Osteoblast (primary cell): ENCODE measurements at places on chromosomes 1 and 21. TPM values are rescaled to one million over a fixed set of nuclear protein-coding genes. Genes with fewer than 3 reads are reported as not detected.
A peak's percentile ranks its signal among the peaks of the same experiment; 100 is the strongest.

- H3K4me3 ChIP-seq = no peak overlapping the region
- peaks cover 4% of the 10 kb centered on the region for H3K27me3 ChIP-seq
- no peaks in the 10 kb centered on the region for H3K4me1 ChIP-seq
- DNase-seq = peak; percentile 42
- H3K36me3 ChIP-seq = no peaks in the 10 kb centered on the region
Measured at GRCh38 chr1:11331945-11332546, 59.0 kb downstream of the UBIAD1 start.

- H3K4me1 ChIP-seq = peaks cover 20% of the 10 kb centered on the region
- no peak overlapping the region for H3K27ac ChIP-seq
- no peak for DNase-seq
- no peaks in the 10 kb centered on the region for H3K27me3 ChIP-seq
Measured at GRCh38 chr1:33039840-33040239, 3.2 kb upstream of the AK2 start.

GRCh38 chr1:9555942-9556341 lies 16.7 kb downstream of the SLC25A33 start:
- no peak for DNase-seq
- H3K36me3 ChIP-seq = peaks cover 16% of the 10 kb centered on the region
- H3K27ac ChIP-seq = no peak overlapping the region
- no peaks in the 10 kb centered on the region for H3K27me3 ChIP-seq
- H3K4me3 ChIP-seq = no peak overlapping the region
- peaks cover 5% of the 10 kb centered on the region for H3K4me1 ChIP-seq

Gene CA6
- not detected in 2 replicates for total RNA-seq

Gene HRNR
- not detected in 2 replicates for total RNA-seq

DNA sequence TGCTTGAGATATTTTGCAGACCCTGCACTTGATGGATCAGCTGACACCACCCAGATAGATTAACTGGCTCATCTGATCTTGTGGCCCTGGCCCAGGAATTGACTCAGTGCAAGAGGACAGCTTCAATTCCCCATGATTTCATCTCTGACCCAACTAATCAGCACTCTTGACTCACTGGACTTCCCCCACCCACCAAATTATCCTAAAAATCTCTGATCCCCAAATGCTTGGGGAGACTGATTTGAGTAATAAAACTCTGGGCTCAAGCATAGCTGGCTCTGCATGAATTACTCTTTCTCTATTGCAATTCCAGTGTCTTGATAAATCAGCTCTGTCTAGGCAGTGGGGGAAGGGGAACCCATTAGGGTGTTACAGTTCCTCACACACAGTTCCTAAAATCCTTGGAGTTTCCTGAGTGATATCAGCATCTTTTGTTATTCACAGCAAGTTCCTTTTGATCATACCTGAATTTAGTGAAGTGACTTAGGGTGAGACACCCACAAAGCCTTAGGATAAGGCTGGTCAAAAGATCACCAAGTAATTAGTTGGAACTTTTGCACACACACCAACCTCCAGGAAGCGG lies 104.2 kb downstream of the COP1 start:
- no peak overlapping the region for H3K27ac ChIP-seq
- DNase-seq = no peak
- no peaks in the 10 kb centered on the region for H3K27me3 ChIP-seq

GRCh38 chr1:107291987-107292386 lies 151.1 kb downstream of the NTNG1 start:
- H3K27me3 ChIP-seq = no peaks in the 10 kb centered on the region
- no peak overlapping the region for H3K4me3 ChIP-seq
- H3K27ac ChIP-seq = no peak overlapping the region
- H3K36me3 ChIP-seq = no peaks in the 10 kb centered on the region
- no peaks in the 10 kb centered on the region for H3K4me1 ChIP-seq

DNA sequence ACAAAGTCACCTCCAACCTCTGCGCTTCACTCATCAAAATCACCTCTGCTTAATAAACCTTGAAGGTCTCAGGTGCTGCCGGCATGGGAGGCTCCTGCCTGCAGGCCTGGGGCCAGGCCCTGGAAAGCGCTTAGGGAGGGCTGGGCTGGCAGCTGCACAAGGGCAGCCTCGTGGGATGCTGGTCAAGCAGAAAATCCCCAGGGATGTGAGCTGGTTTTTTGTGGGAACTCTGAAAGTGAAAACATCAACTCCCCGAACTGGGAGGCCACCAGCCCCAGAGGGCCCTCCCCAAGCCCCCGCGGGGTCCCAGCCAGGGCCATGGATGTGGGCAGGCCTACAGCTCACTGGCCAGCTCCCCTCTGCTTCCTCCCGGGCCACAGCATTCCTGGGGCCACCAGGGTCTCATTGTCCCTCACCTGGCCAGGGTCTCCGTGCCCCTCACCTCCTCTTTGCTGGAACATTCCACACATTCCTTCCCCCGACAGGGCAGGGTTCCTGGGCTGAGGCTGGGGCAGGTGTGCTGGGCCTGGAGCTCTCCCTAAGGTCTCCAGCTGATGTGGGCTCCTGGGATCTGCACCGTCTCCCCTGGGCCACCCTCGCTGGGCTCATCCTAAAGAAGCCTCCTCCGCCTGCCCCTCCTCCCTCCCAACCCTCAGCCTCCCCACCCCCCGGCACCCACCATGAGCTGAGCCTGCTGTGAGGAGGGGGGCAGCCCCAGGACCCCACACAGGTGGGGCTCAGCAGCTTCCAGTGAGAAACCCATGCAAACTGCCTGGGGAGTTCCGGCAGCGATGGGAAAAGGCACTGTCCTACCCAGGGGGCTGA lies 36.0 kb upstream of the POFUT2 start:
- H3K4me1 ChIP-seq = peaks cover 23% of the 10 kb centered on the region
- peak overlapping the region; percentile 48 for H3K27ac ChIP-seq
- no peak overlapping the region for H3K4me3 ChIP-seq
- DNase-seq = peak; percentile 97

- no peak for DNase-seq
- H3K4me1 ChIP-seq = peaks cover 14% of the 10 kb centered on the region
- no peaks in the 10 kb centered on the region for H3K27me3 ChIP-seq
Measured at GRCh38 chr1:183505454-183506089, 33.3 kb downstream of the SMG7 start.

DNA sequence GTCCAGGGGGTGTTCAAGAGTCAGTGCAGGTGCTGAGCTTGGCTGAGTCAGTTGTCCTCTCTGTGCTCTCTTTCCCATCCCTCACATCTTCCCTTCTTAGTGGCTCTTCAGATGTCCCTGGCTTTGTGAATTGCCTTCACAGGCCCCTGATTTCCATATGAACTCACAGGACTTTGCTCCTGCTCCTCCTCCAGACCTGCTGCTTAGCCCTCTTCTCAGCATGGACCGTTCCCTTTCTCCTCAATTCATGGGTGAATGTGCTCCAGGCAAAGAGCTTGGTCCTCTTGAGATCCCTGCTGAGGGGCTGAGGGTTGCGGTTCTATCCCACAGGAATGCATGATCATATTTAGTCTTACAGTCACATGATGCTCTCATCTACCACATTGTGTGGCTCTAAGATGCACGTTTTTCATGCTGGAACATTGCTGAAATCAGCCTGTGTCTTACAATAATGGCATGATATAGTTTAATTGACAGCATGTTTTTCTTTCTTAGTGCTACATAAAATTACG lies 30.5 kb downstream of the CACNA1E start:
- no peak for DNase-seq
- H3K27ac ChIP-seq = no peak overlapping the region
- H3K27me3 ChIP-seq = no peaks in the 10 kb centered on the region
- H3K4me1 ChIP-seq = no peaks in the 10 kb centered on the region

- H3K27ac ChIP-seq = no peak overlapping the region
- no peak overlapping the region for H3K4me3 ChIP-seq
- H3K27me3 ChIP-seq = no peaks in the 10 kb centered on the region
Measured at GRCh38 chr1:103190766-103191165, 82.4 kb upstream of the COL11A1 start.

Gene NOS1AP
- under 0.01 TPM in 1 of 2 replicates, not detected in the other for total RNA-seq

- no peaks in the 10 kb centered on the region for H3K27me3 ChIP-seq
- H3K4me1 ChIP-seq = no peaks in the 10 kb centered on the region
- H3K27ac ChIP-seq = no peak overlapping the region
- H3K4me3 ChIP-seq = no peak overlapping the region
- H3K36me3 ChIP-seq = no peaks in the 10 kb centered on the region
Measured at GRCh38 chr1:229810140-229810539, 184.1 kb downstream of the URB2 start.

DNA sequence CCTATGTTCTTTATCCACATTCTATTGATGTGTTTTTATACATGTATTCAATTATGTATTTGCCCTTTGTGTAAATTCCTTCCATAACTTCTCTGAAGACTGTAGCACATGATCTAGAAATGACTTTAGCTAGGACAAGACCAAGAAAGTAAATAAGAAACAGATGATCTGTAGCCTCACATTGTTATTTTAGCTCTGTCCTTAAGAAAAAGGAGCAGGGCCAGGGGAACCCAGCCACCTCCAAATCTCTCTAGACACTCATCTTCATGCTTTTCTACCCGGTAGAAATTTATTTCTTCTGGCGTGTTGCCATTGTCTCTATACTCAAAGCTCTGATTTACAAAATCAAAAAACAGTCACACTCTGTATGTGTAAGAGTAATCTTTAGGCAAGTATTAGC lies 27.1 kb downstream of the CDC7 start:
- H3K27ac ChIP-seq = no peak overlapping the region
- H3K36me3 ChIP-seq = no peaks in the 10 kb centered on the region
- H3K27me3 ChIP-seq = no peaks in the 10 kb centered on the region
- H3K4me3 ChIP-seq = no peak overlapping the region

Gene HTR6
- under 0.01 TPM in 1 of 2 replicates, not detected in the other for total RNA-seq

- H3K27ac ChIP-seq = no peak overlapping the region
- H3K27me3 ChIP-seq = no peaks in the 10 kb centered on the region
- H3K36me3 ChIP-seq = no peaks in the 10 kb centered on the region
- no peak for DNase-seq
- no peak overlapping the region for H3K4me3 ChIP-seq
Measured at GRCh38 chr1:76547916-76548315, 319.4 kb upstream of the ST6GALNAC5 start.

Gene SIM2
- total RNA-seq = 2.7 and 3.6 TPM in 2 replicates

- no peak overlapping the region for H3K4me3 ChIP-seq
- no peak overlapping the region for H3K27ac ChIP-seq
- H3K4me1 ChIP-seq = peaks cover 18% of the 10 kb centered on the region
- no peaks in the 10 kb centered on the region for H3K36me3 ChIP-seq
Measured at GRCh38 chr1:156923670-156924477, 3.4 kb downstream of the LRRC71 start.

DNA sequence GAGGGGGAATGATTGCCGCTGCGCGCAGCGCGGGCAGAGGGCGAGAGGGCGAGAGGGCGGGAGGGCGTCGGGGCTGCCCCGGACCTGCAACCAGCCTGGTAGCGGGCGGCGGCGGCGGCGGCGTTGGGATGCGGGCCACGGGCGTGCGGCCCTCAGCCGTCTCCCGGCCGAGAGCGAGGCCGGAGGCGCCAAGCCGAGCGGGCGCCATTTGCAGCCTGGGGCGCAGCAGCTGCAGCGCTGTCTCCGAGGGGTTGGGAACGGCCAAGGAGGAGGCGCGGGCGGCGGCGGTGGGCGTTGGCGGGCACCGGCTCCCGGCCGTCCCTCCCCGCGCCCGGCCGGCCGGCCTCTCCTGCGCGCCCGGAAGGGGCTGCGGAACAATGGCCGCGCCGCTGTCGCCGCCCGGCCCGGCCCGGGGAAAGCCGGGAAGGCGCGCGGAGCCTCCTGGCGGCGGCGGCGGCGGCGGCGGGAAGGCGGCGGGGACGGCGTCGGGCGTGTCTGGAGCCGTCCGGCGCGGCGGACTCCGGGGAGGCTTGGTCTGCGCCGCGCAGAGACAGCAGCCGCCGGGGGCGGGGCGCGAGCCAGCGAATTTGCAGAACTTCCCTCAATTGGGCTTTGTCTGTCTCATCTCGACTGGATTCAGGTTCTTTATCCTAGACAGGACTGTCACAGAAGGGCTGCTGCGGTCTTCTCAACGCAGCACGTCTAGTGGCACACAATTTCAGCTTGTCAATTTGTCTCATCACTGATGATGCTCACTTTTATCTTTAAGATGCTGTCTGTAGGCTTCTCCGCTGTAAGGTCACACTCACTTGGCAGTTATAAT lies 35.7 kb downstream of the ZBTB8B start:
- peak overlapping the region; percentile 74 for H3K4me3 ChIP-seq
- H3K36me3 ChIP-seq = no peaks in the 10 kb centered on the region
- DNase-seq = peak; percentile 96
- H3K4me1 ChIP-seq = peaks cover 9% of the 10 kb centered on the region
- H3K27ac ChIP-seq = no peak overlapping the region

Gene XCL1
- total RNA-seq = not detected in 2 replicates

DNA sequence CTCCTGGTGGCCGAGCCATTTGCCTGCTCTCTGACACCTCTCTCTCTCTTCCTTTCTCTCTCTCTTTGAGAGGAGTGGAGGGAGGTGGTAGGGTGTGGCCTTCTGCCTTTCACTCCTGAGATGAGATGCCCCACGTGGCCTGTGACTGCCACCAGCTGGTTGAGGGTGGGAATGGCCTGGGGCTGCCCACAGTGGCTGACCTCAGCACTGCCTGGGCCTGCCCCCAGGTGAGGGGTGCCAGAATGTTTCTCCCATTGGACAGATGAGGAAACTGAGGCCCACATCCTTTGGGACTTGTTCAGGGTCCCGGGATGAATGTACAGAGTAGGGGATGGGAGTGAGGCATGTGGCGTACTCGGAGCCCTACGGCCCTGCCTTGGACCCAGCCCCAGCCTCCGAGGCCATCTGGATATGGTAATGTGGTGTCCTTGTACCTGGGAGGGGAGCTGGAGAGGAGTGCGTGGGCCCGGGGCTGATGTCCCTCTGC lies 12.7 kb upstream of the C1orf167 start:
- H3K36me3 ChIP-seq = peaks cover 24% of the 10 kb centered on the region
- no peaks in the 10 kb centered on the region for H3K4me1 ChIP-seq
- no peaks in the 10 kb centered on the region for H3K27me3 ChIP-seq
- H3K4me3 ChIP-seq = no peak overlapping the region

- no peak for DNase-seq
- no peaks in the 10 kb centered on the region for H3K27me3 ChIP-seq
Measured at GRCh38 chr1:239418681-239419080, 32.3 kb downstream of the CHRM3 start.

Gene RNF187
- total RNA-seq = 46.0 and 52.5 TPM in 2 replicates

DNA sequence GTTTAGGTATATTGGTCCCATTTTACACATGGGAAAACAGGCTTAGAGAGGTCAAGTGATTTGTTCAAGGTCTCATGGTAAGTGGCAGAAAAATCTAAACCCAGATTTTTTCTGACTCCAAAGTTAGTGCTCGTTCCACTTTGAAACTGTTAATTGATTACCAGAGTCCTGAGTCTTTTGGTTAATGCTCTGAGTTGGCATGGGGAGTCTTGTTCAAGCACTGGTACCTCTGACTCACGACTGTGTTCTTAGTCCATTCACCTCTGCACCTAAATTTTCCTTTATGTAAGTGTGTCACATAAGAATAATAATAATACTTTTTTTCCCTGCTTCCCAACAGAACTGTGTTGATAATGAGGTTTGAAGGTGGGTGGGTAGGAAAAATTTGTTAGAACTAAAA lies 59.3 kb downstream of the VANGL2 start:
- H3K27ac ChIP-seq = no peak overlapping the region
- no peak for DNase-seq
- H3K36me3 ChIP-seq = no peaks in the 10 kb centered on the region
- H3K4me3 ChIP-seq = no peak overlapping the region
- no peaks in the 10 kb centered on the region for H3K4me1 ChIP-seq

Gene AGO1
- 20.6 and 21.8 TPM in 2 replicates for total RNA-seq

- H3K4me3 ChIP-seq = no peak overlapping the region
- H3K4me1 ChIP-seq = peaks cover 4% of the 10 kb centered on the region
- DNase-seq = no peak
Measured at GRCh38 chr1:23592209-23592892, 33.0 kb upstream of the ID3 start.
